ENCODE measurements at places on chromosomes 1 and 21. TPM values are rescaled to one million over a fixed set of nuclear protein-coding genes. Genes with fewer than 3 reads are reported as not detected.

TNFRSF18 gene
- polyA plus RNA-seq = not detected

CYP2J2 gene
- polyA plus RNA-seq = 0.92 TPM

SPRR2G gene
- polyA plus RNA-seq = not detected

TMCO2 gene
- not detected for polyA plus RNA-seq

ST6GALNAC5 gene
- 6.3 TPM for polyA plus RNA-seq

RPL22 gene
- polyA plus RNA-seq = 166 TPM

All from mammary epithelial cell (primary cell).